ENCODE measurements at places on chromosomes 13 and 19.
A peak's percentile ranks its signal among the peaks of the same experiment; 100 is the strongest.

- no peak for DNase-seq
Measured at GRCh38 chr19:38173291-38174041, 50.6 kb downstream of the DPF1 start.

- DNase-seq = no peak
Measured at GRCh38 chr13:56332671-56333070, 808.0 kb upstream of the PRR20A start.

DNA sequence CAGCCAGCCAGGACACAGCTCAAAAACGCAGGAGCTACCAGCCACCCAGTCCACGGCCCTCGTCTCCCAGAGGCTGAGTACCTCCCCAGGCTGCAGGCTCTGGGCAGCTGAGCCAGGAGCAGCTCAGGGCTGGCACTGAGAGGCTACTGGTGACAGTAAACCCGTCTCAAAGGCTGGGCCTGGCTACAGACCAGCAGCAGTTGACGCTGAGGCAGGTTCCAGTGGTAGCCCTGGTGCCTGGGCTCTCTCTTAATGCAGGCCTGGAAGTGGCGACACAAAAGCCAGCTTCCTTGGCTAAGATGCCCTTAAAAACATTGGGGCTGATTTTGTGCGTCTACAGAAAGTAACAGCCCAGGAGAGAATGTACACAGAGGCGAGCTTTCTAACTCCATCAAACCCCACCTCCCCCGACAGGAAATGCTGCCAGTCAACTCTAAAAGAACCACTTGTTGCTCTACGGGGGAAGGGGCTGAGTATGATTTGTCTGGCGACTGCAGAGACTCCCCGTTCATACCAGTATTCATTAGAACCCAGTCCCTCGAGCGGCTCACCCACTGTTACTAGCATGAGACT lies 126.3 kb downstream of the STK24 start:
- DNase-seq = no peak

DNA sequence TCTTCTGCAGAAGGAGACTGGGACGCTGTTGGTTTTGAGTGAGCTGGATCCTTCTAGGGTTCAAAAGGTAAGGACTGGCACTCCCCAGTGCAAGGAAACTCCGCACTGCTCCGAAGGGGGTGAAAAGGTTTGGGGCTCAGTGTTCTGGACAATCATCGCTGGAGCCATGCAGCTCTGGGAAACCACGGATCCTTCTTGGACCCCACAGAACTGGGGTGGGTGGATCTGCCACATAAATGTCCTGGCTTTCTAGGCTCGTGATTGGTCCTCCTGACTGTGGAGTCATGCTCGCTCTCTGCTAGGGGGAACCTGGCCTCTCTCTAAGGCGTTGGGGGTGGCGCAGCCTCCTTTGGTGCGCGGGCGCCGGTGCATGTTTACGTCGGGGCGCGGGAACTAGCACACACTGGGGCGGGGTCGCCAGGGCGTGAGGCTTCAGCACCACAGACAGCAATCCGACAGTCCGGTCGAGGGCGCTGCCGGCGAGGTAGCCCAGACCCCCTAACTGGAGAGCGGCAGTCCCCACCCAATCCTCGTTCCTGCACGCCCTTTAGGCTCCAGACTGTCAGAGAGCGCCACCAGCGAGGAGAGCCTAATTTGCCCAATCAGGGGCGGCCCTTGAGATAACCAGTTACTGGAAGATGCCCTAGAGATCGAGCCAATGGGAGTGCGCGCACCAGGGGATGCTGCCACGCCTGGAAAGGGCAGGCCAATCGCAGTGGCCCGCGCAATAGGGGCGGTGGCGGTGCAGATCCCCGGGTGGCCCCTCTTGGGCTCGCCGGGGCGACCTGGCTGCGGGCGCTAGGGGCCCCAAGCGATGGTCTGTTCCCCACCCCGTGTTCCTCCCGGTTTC lies 913 bp upstream of the ELAVL3 start:
- peak; percentile 33 for DNase-seq

- DNase-seq = peak; percentile 55
Measured at GRCh38 chr19:41785653-41786052, 10.7 kb upstream of the CEACAM3 start.

- DNase-seq = no peak
Measured at GRCh38 chr13:74629985-74630384, 495.8 kb upstream of the KLF12 start.

DNA sequence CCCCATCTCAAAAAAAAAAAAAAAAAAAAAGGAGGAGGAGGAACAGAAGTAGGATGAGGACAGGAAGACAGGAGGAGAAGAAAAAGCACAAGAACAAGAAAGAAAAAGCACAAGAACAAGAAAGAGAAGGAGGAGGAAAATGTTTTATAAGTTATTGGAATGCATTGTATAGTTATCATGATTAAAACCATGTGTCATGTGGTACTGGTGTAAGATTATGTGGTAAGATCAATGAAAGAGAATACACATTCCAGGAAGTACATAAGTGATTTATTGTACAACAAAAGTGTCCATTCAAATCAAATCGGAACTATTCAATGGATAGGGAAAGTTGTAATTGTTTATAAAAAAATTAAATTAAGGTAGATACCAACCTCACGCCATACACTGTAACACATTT lies 167.7 kb downstream of the MZT1 start:
- no peak for DNase-seq

DNA sequence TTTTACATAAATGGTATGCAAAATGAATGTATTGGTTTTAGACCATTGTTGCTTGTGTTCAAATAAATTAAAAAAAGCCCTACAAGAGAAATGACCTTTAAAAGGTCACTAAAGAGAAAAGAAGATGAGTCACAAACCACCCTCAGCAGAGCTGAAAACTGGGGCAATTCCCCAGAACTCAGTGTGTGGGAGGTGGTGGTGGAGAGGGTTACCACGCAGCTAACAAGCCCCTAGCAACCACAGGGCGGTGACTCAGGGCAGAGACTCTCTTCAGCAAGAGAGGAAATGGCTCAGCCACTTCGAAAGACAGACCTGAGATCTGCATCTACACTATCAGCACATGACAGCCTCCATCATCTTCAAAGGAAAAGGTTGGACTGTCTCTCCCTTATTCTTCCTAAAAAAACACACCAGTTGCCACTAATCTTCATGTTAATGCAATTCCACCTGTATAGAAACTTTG lies 29.4 kb upstream of the NDFIP2 start:
- DNase-seq = peak; percentile 60

GRCh38 chr19:32415669-32416068 lies 10.1 kb downstream of the DPY19L3 start:
- no peak for DNase-seq

DNA sequence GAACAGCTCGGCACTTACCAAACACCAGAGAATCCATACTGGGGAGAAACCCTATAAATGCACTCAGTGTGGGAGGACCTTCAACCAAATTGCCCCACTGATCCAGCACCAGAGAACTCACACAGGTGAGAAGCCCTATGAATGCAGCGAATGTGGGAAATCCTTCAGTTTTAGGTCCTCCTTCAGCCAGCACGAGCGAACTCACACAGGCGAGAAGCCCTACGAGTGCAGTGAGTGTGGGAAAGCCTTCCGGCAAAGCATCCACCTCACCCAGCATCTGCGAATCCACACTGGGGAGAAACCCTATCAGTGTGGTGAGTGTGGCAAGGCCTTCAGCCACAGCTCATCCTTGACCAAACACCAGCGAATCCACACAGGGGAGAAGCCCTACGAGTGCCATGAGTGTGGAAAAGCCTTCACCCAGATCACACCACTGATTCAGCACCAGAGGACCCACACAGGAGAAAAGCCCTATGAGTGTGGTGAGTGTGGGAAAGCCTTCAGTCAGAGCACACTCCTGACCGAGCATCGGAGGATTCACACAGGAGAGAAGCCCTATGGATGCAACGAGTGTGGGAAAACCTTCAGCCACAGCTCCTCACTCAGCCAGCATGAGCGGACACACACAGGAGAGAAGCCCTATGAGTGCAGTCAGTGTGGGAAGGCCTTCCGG lies 8.3 kb downstream of the ZNF135 start:
- no peak for DNase-seq

- no peak for DNase-seq
Measured at GRCh38 chr19:50542943-50543342, 25.3 kb downstream of the LRRC4B start.

GRCh38 chr19:5285311-5285710 lies 55.3 kb downstream of the PTPRS start:
- no peak for DNase-seq

GRCh38 chr19:48113190-48113917 lies 2.7 kb upstream of the PLA2G4C start:
- DNase-seq = no peak

DNA sequence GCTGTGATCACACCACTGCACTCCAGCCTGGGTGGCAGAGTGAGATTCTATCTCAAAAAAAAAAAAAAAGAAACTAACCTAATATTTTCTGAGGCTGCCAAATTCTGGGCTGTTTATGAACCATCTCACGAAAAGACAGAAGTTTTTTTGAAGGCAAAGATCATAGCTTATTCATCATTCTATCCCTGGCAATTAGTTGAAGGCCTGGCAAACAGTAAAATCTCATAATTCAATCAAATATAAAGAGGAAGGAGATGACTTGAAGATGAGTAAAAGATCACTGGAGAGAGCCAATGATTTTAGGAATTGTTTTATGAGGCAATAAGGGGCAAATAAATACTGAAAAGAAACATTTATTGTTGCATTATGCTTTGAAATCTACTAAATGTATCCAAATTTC lies 216.5 kb downstream of the DCLK1 start:
- DNase-seq = no peak

DNA sequence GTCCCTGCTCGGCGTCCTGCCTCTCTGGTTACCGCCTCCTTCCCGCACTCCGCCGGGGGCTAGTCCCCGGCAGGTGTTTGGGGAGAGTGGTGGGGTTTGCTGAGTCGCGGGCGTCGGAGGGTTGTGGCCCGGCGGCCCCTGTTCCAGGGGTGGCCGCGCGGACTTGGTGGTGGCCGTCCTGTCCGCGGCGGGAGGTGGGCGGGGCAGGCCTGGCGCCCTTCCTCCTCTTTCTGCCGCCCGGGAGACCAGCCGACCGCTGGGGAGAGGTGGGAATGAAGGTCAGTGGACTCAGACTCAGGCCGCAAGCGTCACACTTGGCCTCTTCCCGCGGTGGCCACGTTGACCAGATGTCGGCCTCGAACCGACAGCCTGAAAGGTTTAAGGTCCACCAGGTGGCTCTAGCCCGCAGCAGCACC lies 61.8 kb downstream of the ZNF723 start:
- no peak for DNase-seq

DNA sequence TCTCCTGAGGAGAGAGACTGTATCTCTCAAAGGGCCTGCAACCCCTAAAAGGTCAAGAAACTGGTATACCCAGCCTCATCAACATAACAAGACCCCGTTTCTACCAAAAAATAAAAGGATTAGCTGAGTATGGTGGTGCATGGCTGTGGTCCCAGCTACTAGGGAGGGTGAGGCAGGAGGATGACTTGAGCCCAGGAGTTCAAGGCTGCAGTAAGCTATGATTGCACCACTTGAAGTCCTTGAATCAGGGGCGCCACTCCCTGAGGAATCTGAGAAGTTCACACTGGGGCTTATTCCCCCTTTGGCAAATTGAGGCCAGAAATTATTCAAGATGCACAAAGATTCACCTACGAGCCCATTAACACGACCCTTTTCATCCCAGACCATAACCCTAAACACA lies 83.0 kb downstream of the TSHZ3 start:
- no peak for DNase-seq

DNA sequence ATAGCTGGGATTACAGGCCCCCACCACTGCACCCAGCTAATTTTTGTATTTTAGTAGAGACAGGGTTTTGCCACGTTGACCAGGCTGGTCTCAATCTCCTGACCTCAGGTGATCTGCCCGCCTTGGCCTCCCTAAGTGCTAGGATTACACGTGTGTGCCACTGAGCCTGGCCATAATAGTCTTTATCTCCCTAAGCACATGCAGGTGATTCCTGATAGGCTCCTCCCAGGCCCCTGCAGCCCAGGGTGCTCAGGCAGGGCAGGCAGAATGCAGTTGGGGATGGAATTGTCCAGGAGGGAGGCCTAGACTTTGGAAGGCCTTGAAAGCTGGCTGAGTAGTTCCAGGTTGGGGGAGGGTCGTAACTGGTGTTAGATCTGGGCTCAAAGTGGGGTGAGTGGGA lies 8.5 kb downstream of the ZNF526 start:
- no peak for DNase-seq

DNA sequence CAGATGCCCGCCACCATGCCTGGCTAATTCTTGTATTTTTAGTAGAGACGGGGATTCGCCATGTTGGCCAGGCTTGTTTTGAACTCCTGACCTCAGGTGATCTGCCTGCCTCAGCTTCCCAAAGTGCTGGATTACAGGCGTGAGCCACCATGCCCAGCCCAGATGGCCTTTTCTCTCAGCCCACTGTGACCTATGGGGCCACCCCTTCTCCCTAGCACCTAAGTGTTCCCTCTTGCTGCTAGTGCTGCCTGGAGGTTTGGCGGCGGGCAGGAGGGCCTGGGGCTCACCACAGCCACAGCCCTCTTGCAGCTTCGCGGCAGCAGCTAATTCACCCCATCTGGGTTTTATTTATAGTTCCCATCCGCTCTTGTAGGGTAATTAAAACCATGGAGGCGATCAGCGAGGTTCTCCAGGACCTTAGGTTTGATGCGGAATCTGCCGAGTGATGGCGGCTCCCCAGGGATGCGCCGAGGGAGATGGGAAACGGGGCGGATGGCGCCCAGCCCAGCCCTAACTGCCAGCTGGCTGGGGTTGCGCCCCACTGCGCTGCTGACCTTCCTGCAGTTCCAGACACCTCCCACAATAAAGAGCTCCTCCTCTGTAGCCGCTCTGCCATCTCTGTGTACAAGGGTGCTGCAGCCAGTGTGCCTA lies 3.3 kb downstream of the REX1BD start:
- no peak for DNase-seq

DNA sequence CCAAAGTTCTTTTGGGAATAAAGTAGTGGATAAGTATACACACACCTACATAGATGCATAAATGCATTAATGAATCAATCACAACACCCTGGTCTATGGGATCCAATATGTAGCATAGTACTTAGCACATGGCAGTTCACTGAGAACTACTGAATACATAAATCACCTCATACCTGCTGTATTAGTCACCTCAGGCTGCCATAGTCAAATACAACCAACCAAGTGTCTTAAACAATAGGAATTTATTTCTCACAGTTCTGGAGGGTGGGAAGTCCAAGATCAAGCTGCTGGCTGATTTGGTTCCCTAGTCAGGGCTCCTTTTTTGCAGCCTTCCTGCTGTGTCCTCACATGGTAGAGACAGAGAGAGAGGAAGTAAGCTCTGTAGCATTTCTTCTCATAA lies 228.2 kb downstream of the NHLRC3 start:
- DNase-seq = no peak

GRCh38 chr13:112530861-112531260 lies 57.1 kb downstream of the TUBGCP3 start:
- DNase-seq = no peak

- no peak for DNase-seq
Measured at GRCh38 chr13:108263621-108264355, 5.7 kb upstream of the TNFSF13B start.

DNA sequence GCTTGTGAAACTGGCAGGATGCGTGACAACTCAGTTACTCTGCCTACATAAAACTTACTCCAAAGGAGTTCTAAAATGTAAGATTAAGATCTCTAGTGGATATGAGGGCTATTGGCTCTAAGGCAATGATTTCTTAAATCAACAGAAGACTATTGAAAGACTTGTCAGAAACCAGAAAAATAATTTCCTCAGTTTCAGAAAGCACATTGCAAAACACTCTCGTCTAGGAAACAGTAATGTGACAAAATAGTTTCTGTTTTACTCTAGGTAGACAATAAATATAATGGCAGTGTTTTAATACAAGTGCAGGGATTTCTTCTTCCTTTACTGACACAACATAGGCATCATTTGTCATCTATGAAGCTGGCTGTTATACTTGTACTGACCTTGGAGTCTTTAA lies 230.1 kb downstream of the KCTD12 start:
- no peak for DNase-seq

- no peak for DNase-seq
Measured at GRCh38 chr19:12946731-12947496, 1.3 kb downstream of the RAD23A start.

- no peak for DNase-seq
Measured at GRCh38 chr13:33497146-33497845, 211.7 kb upstream of the STARD13 start.
